ENCODE measurements at places on chromosomes 3 and 15.

GRCh38 chr15:56996746-56997470 lies 78.5 kb downstream of the TCF12 start:
- no peak for DNase-seq

- DNase-seq = no peak
These were observed 88.7 kb downstream of the TFG start for GRCh38 chr3:100798012-100798411.

GRCh38 chr3:28923994-28924393 lies 356.9 kb upstream of the RBMS3 start:
- DNase-seq = no peak

DNA sequence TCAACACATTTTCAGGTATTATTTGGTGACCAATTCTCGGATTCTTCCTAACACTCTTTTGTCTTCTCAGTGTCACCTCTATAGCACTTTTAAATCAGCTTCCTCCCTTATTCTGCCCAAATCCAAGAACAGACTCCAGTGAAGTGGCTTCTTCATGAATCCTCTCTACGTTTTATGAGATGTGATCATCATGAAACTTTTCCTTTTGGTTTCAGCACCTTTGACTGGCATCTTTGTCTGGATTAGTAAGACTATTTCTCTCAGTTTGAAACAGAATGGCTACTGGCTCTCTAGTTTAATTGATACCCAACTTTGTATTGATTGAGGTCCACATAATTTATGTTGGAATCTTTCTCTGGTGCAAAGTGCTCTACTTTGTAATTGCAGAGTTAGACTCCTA lies 45.6 kb downstream of the CMC1 start:
- DNase-seq = no peak

All from activated naive CD4-positive, alpha-beta T cell treated with anti-CD3 and anti-CD28 coated beads, Interleukin-2, amount 50 U/mL, for 72 hours (primary cell).